Mesothelial cell of epicardium (in vitro differentiated cells): ENCODE measurements at places on chromosomes 7 and 10. TPM values are rescaled to one million over a fixed set of nuclear protein-coding genes. Genes with fewer than 3 reads are reported as not detected.

HTR5A gene
- total RNA-seq = not detected in 3 replicates

DNA sequence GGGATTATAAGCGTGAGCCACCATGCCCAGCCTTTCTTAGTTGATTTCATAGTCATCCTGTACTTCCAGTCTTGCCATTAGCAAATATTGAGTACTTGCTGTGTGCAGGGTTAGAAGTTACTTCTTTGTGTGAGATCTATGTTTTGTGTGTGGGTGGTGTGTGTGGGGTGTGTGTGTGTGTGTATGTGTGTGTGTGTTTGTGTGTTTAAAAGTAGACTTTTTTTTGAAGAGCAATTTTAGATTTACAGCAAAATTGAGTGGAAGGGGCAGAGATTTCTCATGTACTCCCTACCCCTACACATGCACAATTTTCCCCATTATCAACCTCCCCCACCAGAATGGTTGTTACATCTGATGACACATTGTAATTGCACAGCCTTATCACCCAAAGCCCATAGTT, 48.2 kb downstream of the KAT6B start:
- H3K4me1 ChIP-seq = peaks cover 49% of the 10 kb centered on the region
- H3K27ac ChIP-seq = no peak overlapping the region
- no peak for DNase-seq
- no peak overlapping the region for H3K4me3 ChIP-seq
- no peaks in the 10 kb centered on the region for H3K27me3 ChIP-seq
- H3K36me3 ChIP-seq = peaks cover 5% of the 10 kb centered on the region

DNA sequence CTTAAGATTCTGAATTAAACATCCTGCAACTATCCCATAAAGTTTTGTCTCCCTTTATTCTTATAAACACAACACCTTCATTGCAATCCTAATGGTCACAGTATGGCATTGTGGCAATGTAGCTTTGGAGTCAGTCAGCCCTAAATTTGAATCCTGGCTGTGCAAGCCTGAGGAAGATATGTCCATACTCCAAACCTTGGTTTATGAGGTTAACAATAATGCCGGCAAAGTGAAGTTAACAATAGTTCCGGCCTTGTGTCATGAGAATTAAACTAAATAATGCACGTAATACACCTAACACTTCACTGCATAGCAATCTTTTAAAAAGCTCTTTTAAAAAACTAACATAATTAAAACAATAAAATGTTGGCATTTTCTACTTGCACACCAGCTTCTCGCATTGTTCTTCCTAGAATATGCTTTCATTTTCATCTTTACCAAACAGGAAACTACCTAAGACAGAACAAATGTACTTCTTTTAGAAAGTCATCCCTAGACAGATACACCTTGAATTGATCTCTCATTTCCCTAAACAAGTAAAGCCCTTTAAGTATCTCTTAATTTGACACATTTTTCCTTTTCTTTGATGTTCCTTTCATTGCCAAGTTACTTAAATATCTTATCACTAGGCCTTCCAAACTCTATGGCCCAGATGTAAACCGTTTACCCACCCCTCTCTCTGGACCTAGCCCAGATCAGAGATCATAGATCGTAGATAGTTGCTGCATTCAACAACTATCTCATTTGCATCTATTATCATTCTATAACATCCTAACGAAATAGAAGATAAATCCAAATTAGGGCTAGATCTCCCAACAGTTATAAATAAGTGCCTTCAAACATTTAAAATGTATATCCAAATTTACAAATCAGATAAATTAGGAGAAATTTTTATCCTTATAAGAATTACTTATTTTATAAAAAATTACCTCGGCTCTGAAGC, 66.7 kb downstream of the CREB3L2 start:
- H3K27ac ChIP-seq = peak overlapping the region; percentile 60
- no peak for DNase-seq
- no peaks in the 10 kb centered on the region for H3K27me3 ChIP-seq
- peaks cover 59% of the 10 kb centered on the region for H3K4me1 ChIP-seq
- H3K4me3 ChIP-seq = no peak overlapping the region

DNA sequence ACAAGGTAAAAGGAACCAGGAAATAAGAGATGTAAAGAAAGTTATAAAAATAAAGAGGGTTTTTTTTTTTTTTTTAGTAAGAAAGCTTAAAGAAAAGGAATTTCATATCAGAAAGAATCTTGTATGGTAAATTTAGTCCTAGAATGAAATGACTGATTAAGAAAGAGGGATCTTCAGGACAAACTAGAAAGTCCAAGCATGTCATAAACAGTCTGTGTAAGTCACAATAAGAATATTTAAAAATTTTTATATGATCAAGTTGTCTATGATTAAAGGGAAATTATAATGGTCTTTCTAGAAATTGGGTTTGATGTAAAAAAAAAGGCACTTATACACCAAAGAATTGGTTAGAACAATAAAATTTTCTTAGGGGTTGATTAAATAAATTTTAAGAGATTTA, 289.5 kb downstream of the XPNPEP1 start:
- no peaks in the 10 kb centered on the region for H3K4me1 ChIP-seq
- DNase-seq = no peak
- H3K36me3 ChIP-seq = no peaks in the 10 kb centered on the region
- no peak overlapping the region for H3K27ac ChIP-seq
- no peaks in the 10 kb centered on the region for H3K27me3 ChIP-seq

DNA sequence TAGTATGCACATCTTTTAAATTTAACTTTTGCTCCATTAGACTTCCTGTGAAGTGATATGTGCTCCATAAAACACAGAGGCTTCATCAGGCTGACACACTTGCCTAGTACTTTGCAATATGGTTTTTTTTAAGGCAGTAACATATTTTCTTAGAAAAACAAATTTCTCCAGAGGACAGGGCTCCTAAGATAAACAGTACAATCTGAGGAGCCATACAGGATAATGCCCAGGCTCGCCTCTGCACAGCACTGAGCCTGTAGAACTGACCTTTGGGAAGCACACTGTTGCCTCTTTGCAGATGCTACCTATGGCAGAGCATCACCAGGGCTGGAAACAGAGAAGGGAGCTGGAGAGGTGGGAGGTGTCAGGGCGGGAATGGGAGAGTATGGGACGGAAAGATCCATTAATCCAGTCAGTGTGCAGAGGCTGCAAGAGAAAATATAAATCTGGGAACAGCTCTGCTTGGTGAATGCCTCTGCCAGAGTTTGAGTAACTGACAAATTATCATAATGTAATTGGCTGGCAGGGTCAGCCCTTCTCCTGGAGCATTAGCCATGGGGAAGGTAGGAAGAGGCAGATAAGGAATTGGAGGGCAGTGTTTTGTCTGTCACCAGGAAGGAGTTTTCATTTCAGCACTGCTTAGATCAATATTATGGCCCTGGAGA, 132.3 kb downstream of the CREB5 start:
- H3K4me1 ChIP-seq = peaks cover 20% of the 10 kb centered on the region
- no peak overlapping the region for H3K27ac ChIP-seq
- DNase-seq = no peak
- H3K36me3 ChIP-seq = peaks cover 4% of the 10 kb centered on the region
- H3K4me3 ChIP-seq = no peak overlapping the region
- peaks cover 19% of the 10 kb centered on the region for H3K27me3 ChIP-seq

DNA sequence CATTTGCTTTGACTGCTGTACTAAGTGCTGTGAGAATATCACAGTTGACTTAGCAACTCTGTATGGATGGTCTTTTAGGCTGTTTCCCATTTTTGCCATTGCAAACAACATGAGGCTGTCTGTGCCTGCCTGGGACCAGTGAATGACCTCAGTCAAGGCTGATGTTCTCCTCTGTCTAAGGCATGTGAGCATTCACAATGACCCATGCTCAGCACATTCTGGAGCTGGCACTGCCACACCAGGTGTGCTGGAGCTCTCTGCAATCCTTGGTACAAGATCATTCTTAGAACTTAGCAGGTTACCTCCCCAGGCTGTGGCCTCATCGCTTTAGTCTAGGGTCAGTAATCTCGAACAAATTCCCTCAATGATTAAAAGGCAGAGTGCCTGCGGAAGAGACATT, 61.9 kb downstream of the SH3PXD2A start:
- no peak for DNase-seq
- no peaks in the 10 kb centered on the region for H3K27me3 ChIP-seq
- H3K36me3 ChIP-seq = peaks cover 6% of the 10 kb centered on the region
- peaks cover 18% of the 10 kb centered on the region for H3K4me1 ChIP-seq

GRCh38 chr10:129280155-129280502, 186.9 kb upstream of the MGMT start:
- H3K4me1 ChIP-seq = no peaks in the 10 kb centered on the region
- H3K27me3 ChIP-seq = peaks cover 13% of the 10 kb centered on the region
- H3K27ac ChIP-seq = no peak overlapping the region

GRCh38 chr10:5523796-5524574, 776 bp upstream of the CALML3 start:
- H3K4me1 ChIP-seq = peaks cover 11% of the 10 kb centered on the region
- no peaks in the 10 kb centered on the region for H3K27me3 ChIP-seq
- no peak overlapping the region for H3K27ac ChIP-seq
- no peak overlapping the region for H3K4me3 ChIP-seq
- no peak for DNase-seq
